NCI-H748 treated with DMSO at 0.1 percent for 48 hours (cell line): ENCODE measurements at places on chromosomes 12 and 14.

DNA sequence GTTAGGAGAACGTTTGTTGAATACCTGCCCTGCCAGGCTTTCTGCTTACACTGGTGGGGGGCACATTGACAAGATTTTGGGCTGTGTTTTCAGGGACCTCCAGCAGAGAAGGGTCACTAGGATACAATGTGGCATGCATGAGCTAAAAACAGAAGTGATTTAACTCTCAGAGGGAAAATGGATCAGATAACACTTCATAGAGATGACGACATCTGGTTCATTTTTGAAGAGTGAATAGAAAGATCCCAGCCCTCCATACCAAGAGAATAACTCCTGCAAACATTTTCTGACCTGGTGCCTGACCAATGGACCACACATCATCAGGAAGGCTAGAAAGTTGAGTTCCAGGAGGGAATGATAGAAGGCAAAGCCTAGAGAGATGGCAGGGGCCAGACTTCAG is 33.7 kb downstream of the CKB start:
- no peak for DNase-seq

GRCh38 chr14:100578552-100578951 is 8.7 kb downstream of the BEGAIN start:
- DNase-seq, result no peak

GRCh38 chr14:75513911-75514672 is 8.2 kb upstream of the BATF start:
- no peak for DNase-seq

GRCh38 chr12:21502872-21503271 is 1.3 kb downstream of the GOLT1B start:
- no peak for DNase-seq

DNA sequence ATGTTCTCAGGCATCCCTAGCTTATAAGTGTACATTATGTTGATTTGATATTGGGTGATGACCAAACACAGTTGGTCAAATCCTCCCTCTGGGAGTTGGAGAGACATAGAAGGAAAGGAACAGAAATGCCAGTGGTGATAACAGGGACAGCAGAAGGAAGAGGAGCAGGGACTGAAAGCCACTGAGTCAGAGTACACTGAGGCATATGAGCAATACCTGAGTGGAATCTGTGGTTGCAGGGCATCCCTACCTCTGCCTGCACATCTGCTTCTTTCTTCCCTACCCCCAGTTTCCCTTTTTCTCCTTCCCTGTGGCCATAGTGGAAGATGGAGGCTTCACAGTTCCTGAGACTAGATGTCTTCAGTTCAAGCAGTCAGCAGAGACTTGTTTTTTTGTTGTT is 44.9 kb downstream of the BICD1 start:
- no peak for DNase-seq

DNA sequence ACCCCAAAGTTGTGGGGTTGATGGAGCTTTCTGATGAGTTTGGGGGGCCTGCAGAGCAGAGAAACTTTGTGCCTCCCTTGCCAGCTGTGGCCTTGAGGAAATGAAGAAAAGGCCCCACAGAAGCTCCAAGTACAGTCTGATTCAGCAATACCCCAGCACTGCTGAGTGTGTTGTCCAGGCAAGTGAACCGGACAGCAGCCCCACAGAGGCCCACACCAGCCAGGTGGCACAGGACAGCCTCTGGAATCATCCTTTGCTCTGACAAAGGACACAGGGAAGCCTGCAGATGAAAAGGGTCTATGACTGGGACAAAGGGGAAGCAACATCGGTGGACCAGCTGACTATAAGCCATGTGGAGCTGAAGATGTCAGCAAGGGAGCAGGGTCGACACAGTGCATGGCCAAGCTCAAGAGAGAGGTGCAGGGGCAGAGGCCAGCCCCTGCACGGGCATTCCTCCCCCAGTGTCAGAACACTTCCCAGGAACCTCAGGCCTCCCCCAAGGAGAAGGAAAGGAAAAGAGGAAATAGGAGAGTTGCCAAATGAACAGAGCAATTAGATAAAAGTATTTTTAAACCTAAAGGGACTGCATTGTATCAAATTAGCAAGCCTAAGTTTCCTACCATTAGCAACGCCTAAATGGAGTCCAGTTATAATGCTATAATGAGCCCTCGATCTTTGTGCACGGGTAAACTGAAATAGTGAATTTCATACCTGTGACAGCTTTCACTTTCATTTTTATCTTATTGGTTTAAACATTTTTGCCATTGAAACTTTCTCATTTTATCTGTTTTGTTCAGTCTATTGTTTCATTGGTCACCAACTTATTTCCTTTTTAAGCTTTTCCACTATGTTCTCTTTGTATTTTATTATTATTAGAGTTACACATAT is 46.3 kb upstream of the PTGDR start:
- no peak for DNase-seq

GRCh38 chr12:56299308-56299852 is 750 bp downstream of the CS start:
- no peak for DNase-seq

GRCh38 chr12:56425940-56426438 is 23.2 kb downstream of the TIMELESS start:
- DNase-seq, result no peak

DNA sequence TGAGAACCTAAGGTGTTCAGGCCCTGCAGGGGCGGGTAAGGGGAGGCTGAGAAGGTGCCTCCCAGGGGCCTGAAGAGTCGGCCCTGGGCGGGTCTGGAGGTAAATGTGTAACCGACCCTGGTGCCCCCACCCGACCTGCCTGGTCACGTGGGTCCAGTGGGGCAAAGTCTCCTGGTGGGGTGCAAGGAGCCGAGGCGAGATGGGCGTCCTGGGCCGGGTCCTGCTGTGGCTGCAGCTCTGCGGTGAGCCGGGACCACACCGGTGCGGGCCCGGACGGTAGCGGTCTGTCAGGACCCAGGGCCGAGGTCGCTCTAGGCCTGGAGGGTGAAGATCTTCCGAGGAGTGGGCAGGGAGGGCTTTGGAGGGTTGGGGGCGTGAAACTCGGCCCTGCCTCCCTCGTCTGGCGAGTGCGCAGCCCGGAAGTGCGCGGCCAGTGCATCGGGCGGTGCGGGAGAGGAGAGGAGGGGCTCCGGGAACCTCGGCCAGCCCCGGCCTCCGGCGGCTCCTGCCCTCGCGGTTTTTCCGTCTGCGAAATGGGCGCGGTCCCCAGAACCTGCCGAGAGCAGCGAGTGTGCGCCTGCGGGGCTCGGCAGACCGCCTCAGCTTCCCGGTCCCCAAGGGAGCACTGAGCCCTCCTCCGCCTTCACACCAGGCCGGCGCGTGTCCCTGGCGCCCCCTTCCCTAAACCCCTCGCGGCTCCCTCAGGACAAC is at the start of gene AMN:
AMN (plus strand) TSS at position 174 of the 711 bp plus-strand sequence; CDS start at position 200, 26 bp downstream.
- DNase-seq, result no peak

DNA sequence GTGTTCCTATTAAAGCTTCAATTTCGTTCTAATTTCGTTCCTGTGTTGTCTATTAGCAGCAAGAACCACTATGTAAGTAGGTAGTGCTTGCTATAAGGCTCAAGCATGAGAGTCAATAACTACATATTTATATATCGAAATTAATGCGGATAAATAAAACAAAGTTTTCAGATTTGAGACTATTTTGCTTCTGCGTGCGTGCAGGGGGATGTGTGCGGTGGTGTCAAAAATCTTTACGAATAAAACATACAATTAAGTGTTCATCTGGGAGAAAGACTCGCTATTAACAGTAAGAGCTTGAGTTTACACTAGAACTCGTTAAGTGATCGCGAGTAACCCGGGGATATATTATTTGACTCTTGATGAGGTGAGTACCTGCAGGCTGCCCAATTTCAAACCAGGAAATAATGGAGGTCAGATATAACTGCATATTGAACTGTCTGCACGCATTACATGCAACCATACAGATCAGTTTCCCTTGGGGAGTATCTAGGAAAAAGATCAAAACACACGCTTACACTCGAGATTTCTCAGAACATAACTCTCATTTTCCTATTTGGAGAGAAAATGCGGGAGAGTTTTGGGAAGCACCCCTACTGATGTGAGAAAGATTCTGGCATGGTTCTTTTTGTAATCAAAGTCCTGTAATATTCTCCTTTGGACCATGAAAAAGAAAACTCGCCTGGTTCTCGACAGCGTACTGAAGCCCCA is 813 bp downstream of the TWF1 start:
- DNase-seq, result no peak

DNA sequence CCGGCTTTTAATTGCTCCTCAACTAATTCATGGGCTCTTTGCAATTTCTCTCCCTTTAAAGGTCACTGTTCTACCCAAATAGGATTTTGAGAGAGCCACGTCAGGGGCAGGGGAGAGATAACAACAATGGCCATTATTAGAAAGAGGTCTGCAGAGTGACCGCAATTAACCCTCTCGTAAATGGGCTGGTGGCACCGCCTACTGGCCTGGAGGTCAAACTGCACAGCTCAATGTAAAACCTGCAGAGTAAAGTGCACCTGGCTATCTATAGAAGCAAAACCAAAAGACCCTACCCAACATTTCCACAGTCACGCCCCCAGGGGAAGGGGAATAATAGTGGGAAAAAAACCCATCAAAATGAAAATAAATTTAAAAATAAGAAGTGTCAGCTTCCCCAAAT is 21.6 kb upstream of the CLEC4E start:
- no peak for DNase-seq

GRCh38 chr12:61993734-61994345 is 266.4 kb upstream of the USP15 start:
- peak; percentile 67 for DNase-seq

- peak; percentile 97 for DNase-seq
Observed at GRCh38 chr12:107130830-107131611, 37.7 kb upstream of the CRY1 start.

- no peak for DNase-seq
Observed at GRCh38 chr12:52739963-52740362, 36.6 kb upstream of the KRT77 start.

- no peak for DNase-seq
Observed at GRCh38 chr14:92631098-92631497, 117.3 kb downstream of the LGMN start.

- DNase-seq, result no peak
Observed at GRCh38 chr14:80942191-80942600, 658 bp upstream of the CEP128 start.

GRCh38 chr12:27012239-27012981 is 1.8 kb downstream of the TM7SF3 start:
- DNase-seq, result no peak

DNA sequence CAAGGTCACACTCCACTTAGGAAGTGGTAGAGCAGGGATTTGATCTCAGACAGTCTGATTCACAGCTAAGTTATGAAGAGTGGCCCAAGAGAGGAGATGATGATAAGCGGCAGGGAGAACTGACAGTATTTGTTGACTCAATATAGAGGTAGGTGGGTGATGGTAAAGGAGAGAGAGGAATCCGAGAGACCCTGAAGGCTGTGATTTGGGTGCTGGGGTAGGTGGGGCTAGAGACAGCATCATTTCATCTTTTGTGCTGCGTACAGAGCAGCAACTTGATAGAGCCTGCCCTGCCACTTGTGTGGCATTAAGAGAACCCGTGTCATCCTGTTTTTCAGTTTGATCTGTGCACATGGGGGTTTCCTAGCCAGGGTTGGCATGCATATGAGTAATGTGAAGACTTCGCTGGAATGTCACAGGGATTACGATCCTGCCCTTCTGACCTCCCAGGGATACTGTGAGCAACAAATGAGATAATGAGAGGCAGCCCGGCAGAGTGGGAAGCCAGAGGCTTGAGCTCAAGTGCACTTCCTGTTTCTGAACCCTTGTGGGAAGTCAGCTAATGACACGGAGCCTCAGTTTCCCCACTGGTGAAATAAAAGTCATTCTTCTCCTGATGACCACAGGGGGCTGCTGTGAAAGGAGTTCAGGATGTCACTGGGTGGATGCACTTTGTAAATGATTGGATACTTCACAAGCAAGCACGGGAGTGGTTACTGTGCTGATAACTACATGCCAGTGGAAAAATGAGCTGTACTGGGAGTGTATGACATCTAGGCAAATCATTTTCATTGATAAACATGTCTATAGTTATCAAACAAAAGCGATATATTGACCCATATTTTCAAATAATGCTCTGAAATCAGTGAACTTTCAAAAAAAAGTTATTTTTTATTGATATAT is 59.5 kb upstream of the IGF1 start:
- DNase-seq, result no peak

DNA sequence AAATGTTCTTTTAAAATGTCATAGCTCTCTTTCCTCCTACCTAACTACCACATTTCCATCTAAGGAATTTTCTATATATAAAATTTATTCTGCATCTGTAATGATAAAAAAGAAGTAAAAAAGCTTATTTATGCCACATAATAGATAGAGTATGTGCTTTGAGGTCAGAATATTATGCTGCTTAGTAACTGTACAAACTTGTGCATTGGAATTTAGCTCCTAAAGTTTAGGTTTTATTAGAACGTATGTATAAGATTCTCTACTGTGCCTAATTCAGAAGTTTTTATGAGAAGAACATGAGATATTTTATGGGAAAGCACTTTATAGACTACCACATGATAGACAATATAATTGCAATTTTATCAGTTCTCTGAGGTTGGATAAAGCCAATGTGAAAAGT is 384.6 kb downstream of the SLC16A7 start:
- no peak for DNase-seq

DNA sequence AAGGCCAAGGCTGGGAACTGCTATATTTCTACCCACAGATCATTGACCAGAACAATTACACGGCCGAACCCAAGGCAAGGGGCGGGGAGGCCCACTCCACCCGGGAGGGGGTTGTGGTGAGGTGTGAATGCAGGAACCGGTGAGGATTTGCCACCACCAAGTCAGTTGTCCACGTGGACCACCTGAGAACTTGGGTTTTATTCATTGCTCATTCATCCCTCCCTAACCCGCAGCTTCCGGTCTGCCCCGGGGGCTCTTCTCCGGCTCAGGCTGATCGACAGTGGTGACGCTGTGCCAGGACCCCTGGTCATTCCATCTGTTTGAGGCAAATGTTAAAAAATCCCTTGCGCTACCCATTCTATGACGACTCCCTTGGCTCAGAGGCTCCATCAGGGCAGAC is 127.7 kb upstream of the RTL1 start:
- no peak for DNase-seq

DNA sequence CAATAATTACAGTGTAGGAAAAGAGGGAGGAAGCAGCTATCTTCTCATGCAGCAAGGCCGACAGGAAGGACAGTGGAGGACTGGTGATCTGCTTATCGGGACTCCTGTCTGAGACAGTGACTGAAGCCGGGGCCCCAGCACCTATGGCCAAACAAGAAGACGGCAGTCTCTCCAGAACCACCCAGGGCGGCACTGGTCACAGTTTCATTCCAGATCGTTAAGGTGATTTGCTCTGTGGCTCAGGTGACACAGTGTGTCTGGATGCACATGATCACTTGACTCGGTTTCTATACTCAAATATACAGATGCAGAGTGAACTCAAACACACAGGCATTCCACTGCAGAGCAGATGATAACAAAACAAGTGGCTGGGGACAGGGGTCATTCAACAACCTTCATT is 52.1 kb upstream of the CORO1C start:
- DNase-seq, result no peak

DNA sequence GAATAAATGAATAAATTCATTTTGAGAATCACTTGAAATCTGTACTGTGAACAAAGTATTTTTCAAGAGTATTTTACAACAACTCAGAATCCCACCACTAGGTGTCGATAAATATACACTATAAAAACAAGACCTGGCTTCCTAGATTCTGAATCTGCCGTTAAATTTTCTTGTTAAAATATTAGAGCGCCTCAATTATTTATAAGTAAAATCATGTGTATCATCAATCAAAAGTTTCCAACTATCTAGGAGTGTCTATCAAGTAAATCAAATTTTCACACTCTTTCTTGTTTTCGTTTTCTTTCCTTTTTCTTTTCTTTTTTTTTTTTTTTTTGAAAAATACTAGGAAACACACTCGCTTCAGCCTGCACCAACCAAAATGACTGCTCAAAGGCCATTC is 179.2 kb upstream of the DCN start:
- peak; percentile 61 for DNase-seq
